Neural progenitor cell (in vitro differentiated cells): ENCODE measurements at places on chromosomes 2 and 18. TPM values are rescaled to one million over a fixed set of nuclear protein-coding genes. Genes with fewer than 3 reads are reported as not detected.

TRIM43 gene
- total RNA-seq = not detected in 2 replicates

TUBB8B gene
- total RNA-seq = 0.36 and 0.62 TPM in 2 replicates

- no peaks in the 10 kb centered on the region for H3K27me3 ChIP-seq
- no peak overlapping the region for H3K4me3 ChIP-seq
- H3K27ac ChIP-seq = no peak overlapping the region
- no peak for DNase-seq
Observed at GRCh38 chr2:141925511-141925910, 205.3 kb downstream of the LRP1B start.

GRCh38 chr2:25115249-25115883 is 53.0 kb downstream of the POMC start:
- no peaks in the 10 kb centered on the region for H3K27me3 ChIP-seq
- H3K27ac ChIP-seq = no peak overlapping the region
- no peaks in the 10 kb centered on the region for H3K4me1 ChIP-seq
- no peaks in the 10 kb centered on the region for H3K36me3 ChIP-seq
- no peak overlapping the region for H3K4me3 ChIP-seq

DNA sequence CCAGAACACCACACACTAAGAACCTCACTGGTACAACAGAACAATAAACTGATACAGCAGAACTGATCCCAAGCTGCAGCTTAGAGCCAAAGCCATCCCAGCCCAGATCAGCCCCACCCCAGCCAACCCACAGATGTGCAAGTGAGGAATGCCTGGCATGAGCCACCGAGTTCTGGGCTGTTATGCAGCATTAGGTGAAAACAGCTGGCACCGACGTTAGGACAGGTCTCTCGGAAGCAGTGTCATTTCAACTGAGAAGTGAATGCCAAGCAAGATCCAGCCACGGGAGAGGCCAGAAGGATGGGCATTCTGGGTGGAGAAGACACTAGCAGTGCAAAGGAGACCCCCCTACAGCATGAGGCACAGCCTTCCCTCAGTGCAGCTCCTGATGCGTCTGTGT is 38.9 kb downstream of the ADCY3 start:
- H3K36me3 ChIP-seq = no peaks in the 10 kb centered on the region
- no peak overlapping the region for H3K4me3 ChIP-seq
- no peaks in the 10 kb centered on the region for H3K4me1 ChIP-seq
- H3K27ac ChIP-seq = no peak overlapping the region
- no peaks in the 10 kb centered on the region for H3K27me3 ChIP-seq

DNA sequence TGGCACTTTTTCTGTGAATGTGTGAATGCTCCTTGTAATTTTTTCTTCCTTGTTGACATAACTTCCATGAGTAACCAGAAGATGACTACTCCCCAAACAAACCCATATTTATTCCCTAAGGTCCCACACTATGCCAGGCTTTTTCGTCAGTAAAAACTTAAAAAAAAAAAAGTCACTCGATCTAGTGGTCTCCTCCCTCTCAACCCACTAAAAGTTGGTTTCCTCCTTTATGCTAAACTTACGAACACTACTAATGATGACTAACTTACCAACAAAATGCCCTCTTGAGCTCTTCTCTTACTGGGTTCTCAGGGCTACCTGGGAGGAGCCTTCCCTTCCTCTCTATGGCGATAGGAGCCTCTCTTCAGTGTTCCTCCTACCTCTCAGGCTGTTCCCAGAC is 18.2 kb downstream of the ACVR1 start:
- H3K4me1 ChIP-seq = peaks cover 7% of the 10 kb centered on the region
- no peak overlapping the region for H3K4me3 ChIP-seq
- H3K27ac ChIP-seq = no peak overlapping the region
- no peak for DNase-seq
- H3K36me3 ChIP-seq = no peaks in the 10 kb centered on the region

DNA sequence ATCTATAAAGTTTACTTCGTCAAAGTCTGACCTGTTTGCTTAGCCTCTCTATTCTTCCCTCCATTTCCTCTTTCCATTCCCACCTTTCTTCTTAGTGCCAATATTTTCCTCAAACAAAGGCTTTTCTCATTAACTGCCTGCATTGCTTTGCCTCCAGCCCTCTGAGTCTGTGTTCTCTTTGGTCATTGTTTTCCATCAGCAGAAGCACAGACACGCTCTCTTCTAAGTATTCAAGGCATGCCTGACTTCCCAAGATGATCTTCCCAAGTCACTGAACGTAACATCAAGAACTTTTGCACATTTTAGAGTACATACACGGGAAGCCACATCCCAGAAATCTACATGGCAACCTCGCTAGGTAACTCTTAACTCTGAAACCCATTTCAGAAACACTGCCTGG is 32.6 kb upstream of the ANXA4 start:
- H3K36me3 ChIP-seq = no peaks in the 10 kb centered on the region
- H3K4me1 ChIP-seq = no peaks in the 10 kb centered on the region
- H3K4me3 ChIP-seq = no peak overlapping the region
- H3K27me3 ChIP-seq = no peaks in the 10 kb centered on the region
- no peak for DNase-seq

- H3K27me3 ChIP-seq = no peaks in the 10 kb centered on the region
- H3K27ac ChIP-seq = no peak overlapping the region
- no peak overlapping the region for H3K4me3 ChIP-seq
Observed at GRCh38 chr2:71607151-71607889, 154.0 kb downstream of the DYSF start.
